LHCN-M2 (cell line): ENCODE measurements at places on chromosomes 12 and 14. TPM values are rescaled to one million over a fixed set of nuclear protein-coding genes. Genes with fewer than 3 reads are reported as not detected.

NEUROD4 gene
- total RNA-seq = not detected in 2 replicates

PRB4 gene
- not detected in 2 replicates for total RNA-seq

CD69 gene
- not detected in 2 replicates for total RNA-seq

MRPL52 gene
- 104 and 188 TPM in 2 replicates for total RNA-seq

SDR9C7 gene
- total RNA-seq = not detected in 2 replicates

MYO1A gene
- 0.06 TPM in 1 of 2 replicates, not detected in the other for total RNA-seq

SLCO1C1 gene
- total RNA-seq = not detected in 2 replicates

SARNP gene
- total RNA-seq = 96.4 and 111 TPM in 2 replicates

TEX52 gene
- not detected in 2 replicates for total RNA-seq

- peak; percentile 52 for DNase-seq
Measured at GRCh38 chr14:29630566-29631160, 297.0 kb downstream of the PRKD1 start.

- peak; percentile 9 for DNase-seq
Measured at GRCh38 chr14:99612738-99613330, 8.8 kb upstream of the CCDC85C start.

GRCh38 chr12:56115329-56115728 lies 1.1 kb upstream of the RPL41 start:
- no peak for DNase-seq

- DNase-seq = no peak
Measured at GRCh38 chr14:22887990-22888378, 5.0 kb downstream of the REM2 start.

GRCh38 chr14:104262515-104263514 lies 124.4 kb downstream of the KIF26A start:
- DNase-seq = no peak

DNA sequence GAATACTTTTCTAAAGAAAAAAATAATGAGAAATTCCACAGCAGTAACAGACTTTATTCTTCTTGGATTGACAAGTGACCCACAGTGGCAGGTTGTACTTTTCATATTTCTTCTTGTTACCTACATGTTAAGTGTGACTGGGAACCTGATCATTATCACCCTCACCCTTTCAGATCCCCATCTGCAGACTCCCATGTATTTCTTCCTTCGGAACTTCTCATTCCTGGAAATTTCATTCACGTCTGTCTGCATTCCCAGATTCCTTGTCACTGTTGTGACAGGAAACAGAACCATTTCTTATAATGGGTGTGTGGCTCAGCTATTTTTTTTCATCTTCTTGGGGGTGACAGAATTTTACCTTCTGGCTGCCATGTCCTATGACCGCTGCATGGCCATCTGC lies 2.3 kb downstream of the OR6C75 start:
- DNase-seq = no peak

DNA sequence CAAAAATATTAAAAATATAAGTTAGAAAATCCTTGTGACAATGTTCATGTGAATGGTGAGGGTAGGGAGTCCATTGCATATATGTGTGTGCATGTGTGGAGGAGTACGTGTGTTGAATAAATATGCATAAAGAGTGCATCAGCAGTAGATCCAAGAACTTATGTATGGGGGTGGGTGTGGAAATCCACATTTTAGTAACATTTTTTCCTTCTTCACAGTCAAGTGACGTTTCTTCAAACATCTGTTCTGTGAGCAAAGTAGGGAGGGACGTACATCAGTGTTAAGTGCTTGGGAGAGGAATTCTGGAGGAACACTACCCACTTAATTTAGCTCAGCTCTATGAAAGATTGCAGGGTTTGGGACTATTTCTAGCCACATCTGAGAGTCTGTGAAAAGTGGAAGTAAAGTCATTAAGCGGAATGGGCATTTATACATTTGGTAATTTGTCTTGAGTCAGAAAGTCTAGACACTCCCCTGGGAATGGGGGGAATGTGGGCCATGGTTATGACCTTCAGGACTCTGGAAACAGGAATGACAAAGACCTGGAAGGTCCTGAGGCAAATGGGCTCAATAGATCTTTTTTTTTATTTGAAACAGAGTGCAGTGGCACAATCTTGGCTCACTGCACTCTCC lies 156.4 kb upstream of the PLXNC1 start:
- DNase-seq = no peak

DNA sequence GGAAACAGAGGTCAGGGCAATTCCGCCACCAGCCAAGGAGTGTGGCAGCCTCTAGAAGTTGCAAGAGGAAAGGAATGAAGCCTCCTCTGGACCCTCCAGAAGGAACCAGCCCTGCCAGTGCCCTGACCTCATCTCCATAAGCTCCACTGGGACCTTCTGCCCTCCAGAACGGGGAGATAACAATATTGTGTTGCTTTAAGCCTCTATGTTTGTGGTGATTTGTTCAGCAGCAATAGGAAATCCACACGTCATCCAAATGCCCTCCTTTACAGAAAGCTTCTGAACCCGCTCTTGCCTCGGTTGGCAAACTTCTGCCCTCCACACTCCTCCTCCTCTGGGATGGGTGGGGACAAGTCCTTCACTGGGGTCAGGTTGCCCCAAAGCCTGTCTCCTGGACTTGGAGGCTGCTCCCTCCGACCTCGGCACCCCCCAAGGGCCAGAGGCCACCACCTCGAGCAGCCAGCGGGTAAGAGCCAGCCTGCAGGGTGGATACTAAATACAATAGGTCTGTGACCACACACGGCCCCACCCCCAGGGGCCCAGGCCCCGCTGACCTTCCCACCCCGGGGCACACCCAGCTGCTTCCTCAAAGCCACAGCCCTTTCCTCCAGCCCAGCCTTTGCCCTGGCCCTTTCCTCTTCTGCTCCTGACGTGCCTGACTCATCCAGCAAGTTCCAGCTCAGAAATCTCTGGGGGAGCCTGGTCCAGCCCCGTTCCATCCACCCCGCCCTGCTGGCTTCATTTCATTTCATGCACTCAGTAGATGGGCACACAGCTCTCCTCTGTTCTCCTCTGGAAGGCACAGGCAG lies 58.7 kb upstream of the NCOR2 start:
- peak; percentile 96 for DNase-seq

DNA sequence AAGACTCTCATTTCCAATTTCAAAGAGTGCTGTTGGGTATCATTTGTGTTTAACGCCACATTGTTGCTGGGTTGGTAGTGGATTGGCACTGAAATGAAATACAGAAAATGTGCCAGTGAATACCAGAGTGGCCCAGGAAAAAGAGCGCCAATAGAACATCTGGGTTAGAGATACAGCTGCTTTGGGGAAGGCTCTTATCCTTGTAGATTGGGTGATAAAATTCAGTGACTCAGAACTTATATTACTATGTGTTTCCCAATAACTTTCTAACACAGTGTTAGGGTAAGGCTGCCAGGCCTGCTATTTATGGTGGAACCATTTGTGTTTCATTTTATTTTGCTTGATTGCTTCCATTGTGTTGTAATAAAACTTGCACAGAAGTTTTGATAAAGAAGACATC lies 168.2 kb upstream of the SSTR1 start:
- peak; percentile 15 for DNase-seq

GRCh38 chr12:7219599-7220243 lies 30.2 kb downstream of the PEX5 start:
- peak; percentile 64 for DNase-seq

DNA sequence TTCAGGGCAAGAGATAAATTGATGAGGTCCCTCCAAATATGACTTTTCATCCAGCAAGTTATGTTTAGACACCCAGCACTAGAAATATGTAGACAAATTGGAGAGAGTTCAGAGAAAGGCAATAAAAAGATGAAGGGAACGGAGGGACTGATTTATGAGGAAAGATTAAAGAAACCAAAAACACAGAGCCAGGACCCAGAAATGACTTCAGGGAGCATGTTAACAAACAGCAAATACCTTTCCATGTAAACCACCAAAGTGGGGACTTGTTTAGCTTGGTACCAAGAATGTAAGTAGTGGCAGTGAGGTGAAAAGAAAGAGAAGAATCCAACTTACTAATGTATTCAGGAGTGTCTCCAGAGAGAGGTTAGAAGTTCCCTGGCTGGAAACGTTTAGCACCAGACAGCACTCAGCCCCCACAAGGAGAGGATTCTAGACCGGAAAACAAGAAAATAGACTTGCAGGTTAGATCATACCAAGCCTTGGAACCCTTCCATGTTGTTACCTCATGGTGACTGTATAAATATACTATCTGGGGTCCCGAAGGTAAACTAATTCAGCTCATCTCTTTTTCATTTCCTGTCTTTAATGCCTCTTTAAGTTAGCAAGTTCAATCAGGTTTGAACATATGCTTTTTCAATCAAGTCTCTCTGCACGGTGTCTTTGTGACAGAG lies 79.2 kb downstream of the TBC1D30 start:
- no peak for DNase-seq

GRCh38 chr14:67998834-67999233 lies 179.3 kb downstream of the RAD51B start:
- peak; percentile 9 for DNase-seq

DNA sequence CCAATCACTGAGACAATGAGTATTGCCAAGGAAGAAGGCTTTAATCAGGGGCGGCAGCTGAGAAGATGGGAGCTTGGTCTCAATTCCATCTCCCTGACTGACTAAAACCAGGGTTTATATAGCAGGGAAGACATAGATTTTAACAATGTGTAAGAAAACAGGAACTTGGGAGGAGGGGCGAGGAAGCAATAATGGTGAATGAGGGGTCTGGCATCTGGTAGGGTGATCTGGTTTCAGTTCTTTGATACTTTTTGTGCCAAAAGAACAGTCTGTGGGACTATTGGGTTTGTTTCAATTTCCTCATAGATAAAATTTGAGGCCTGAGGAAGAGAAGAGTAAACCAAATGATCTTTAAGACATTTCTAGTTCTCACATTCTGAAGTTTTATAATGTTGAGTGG lies 49.2 kb downstream of the FUT8 start:
- DNase-seq = peak; percentile 15

DNA sequence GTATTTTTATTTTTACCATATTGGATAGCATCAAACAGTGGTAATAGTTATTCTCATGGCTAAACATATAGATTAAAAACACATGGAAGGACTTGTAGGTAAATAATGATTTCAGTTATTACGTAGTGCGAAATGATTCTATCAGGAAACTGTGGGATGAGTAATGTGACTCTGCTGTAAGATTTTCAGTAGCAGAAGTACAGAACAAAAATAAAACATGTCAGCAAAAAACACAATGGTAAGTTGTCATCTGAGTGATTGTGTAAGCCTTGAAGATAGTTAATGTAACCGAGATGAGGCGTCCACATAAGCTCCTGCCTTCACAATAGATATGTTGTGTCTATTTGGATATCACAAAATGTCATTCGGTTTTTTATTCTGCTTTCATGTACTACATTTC lies 99.8 kb downstream of the BORCS5 start:
- no peak for DNase-seq

DNA sequence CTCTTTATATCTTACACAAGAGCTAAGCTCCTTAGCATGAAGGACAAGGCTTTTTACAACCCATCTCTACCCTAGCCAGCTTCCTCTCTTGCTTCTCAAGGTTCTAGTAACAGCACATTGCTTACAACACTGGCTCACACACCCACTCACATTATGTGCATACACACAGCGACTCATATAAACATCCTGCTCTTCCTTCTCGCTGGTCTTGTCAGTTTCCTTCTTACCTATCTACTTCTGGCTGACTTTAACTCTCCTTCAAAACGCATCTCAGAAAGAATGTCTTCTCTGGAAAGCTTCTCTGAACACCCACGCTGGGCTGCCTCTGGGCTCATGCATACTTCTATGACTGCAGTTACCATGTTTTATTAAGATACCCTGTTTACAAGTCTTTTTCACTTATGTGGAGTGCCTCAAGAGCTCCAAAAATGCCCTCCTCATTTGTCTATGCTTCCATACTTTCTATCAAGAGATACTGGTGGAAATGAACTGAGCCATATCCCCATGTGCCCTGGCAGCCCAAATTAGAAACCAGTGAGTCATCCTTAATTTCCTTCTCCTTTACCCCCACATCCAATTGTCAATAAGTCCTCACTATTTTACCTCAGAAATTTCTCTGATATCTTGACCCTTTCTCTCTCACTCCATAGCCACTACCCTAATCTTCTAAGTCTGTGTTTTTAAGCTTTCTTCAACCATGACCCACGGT lies 126.9 kb upstream of the KRAS start:
- DNase-seq = peak; percentile 34

DNA sequence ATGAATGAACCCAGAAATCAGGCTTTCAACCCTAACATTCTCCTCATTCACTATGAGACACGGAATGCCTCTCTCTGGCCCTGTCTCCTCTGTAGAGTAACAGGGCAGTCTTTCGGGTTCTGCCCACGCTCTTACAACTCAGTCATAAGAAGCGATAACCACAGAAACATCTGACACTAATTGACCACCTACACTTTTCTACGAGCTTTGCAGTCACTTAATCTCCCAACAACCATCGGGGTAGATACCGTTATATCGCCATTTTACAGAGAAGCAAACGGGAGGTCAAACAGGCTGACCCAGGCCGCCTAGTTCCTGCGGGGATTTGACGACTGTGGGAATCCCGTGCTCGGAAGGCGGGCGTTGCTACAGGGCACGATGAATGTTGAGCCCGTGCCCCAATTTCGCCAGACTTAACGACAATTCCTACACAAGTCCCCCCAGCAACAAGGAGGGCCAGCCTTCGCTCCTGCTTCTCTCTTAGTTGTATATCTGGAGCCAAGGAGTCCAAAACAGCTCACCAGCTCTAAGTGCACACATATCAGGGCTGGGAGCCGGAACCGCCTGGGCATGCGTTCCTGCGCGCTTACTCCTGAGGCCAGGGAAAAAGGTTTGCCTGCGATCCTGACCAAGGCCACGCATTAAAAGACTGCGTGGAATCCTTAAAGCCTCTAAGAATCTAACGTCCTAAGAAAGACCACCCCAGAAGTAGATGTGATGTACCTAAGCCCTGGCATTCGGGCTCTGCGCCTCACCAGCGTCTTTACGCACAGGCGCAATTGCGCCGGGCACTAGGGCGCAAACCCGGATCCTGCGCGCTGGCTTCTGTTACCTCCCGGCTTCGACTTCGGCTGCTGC lies 38.7 kb upstream of the TBX5 start:
- no peak for DNase-seq

DNA sequence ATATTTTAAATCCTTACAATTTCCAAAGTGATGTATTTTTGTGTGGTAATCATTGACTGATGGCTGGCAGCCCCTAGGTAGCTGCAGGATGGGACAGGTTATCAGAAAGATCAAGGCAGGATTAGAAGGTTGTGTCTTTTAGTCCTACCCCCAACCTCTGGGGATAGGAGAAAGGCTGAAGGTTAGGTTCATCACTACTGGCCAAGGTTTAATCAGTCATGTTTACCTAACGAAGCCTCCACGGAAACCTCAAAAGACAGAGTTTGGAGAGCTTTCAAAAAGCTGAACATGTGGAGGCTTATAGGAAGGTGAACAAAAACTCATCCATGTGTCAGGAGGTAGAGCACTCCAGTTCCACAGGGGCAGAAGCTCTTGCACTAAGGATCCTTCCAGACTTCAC lies 77.5 kb upstream of the CD163 start:
- DNase-seq = no peak

GRCh38 chr14:53356361-53357150 lies 203.4 kb upstream of the DDHD1 start:
- DNase-seq = no peak
